ENCODE measurements at places on chromosomes 7 and 10.

DNA sequence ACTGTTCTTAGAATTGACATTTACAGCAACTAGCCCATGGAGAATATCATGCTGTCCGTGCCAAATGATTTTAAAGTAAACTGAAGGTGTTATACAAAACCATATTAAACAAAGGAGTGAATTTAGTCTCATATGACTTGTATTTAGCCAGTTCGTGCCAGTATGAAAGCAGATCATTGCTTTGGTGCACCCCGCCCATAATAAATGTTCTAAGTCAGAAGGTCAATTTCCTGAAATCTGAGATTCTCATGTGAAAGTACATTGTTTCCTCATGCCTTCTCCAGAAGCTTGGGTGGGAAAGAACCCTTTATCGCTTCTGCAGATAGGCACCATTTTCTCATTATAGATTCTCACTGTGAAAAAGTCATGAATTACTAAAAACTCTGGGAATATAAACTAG lies 106.4 kb downstream of the CAMK1D start:
- peaks cover 5% of the 10 kb centered on the region for H3K4me1 ChIP-seq
- no peak for DNase-seq
- H3K27me3 ChIP-seq = no peaks in the 10 kb centered on the region
- H3K27ac ChIP-seq = no peak overlapping the region
- peaks cover 3% of the 10 kb centered on the region for H3K36me3 ChIP-seq
- no peak overlapping the region for H3K4me3 ChIP-seq

DNA sequence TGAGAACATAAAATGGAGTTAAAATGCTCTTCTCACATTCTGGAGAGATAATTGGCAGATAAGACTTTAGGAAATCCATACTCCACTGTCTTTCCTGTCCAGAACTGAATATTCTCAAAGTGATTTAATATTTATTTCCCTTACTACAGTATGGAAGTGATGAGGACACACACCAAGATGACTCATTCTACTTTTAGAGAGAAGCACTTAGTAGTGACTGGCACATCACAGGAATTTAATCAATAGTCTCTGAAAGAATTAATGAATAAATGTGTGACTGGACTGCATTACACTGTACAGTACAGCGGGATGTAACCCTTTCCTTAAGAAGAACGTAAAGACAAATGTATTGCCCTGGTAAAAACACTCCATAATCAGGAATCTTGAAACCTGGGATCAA lies 116.7 kb downstream of the SEMA3E start:
- H3K4me1 ChIP-seq = no peaks in the 10 kb centered on the region
- DNase-seq = no peak
- no peak overlapping the region for H3K4me3 ChIP-seq
- H3K27me3 ChIP-seq = no peaks in the 10 kb centered on the region

DNA sequence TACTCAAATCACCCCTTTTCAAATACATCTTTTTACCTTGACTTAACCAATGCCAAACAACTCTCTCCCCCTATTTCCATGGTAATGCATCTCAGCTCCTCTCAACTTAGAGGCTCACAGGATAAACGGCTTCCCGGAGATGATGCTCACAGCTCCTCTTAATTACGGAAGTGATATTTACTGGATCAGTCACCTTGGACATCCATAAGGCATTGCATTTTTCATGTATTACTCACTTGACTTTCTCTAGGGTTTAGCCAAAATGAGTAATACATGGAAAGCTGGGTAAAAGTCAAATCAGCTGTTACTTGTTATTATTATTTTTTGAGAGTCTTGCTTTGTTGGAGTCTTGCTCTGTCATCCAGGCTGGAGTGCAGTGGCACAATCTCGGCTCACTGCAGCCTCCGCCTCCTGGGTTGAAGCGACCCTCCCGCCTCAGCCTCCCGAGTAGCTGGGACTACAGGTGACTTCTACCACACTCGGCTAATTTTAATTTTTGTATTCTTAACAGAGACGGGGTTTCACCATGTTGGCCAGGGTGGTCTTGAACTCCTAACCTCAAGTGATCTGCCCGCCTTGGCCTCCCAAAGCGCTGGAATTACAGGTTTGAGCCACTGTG lies 73.3 kb upstream of the RHEB start:
- no peaks in the 10 kb centered on the region for H3K27me3 ChIP-seq
- peaks cover 24% of the 10 kb centered on the region for H3K4me1 ChIP-seq
- no peak overlapping the region for H3K4me3 ChIP-seq

GRCh38 chr10:25048450-25048849 lies 32.0 kb downstream of the THNSL1 start:
- no peaks in the 10 kb centered on the region for H3K4me1 ChIP-seq
- no peaks in the 10 kb centered on the region for H3K36me3 ChIP-seq
- no peak overlapping the region for H3K27ac ChIP-seq
- DNase-seq = no peak
- H3K27me3 ChIP-seq = peaks cover 53% of the 10 kb centered on the region
- no peak overlapping the region for H3K4me3 ChIP-seq

DNA sequence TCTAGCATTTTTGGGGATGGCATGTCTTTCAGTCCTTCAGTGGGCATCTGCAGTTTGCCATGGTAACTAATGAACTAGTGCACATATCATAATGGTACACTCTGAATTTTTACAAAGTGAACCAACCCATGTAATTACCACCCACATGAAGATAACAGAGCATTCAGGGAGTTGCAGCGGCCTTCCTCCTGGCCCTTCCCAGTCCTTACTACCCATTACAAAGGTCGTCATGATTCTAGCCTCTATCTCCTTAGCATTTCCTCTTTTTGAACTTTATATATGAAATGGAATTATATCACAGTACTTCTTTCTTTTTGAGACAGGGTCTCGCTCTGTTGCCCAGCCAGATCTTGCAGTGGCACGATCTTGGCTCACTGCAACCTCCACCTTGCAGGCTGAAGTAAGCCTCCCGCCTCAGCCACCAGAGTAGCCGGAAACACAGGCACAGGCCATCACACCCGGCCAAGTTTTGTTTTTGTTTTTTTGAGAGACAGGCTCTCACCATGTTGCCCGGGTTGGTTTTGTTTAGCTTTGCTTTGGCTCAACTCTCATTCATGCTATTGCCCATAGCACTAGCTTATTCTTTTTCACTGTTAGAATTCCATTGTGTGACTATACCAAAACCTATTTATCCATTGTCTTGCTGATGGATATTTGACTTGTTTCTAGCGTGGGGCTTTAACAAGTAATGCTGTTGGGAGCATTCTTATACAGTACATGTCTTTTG lies 79.2 kb downstream of the APBB1IP start:
- H3K4me3 ChIP-seq = no peak overlapping the region
- no peak for DNase-seq
- H3K4me1 ChIP-seq = peaks cover 38% of the 10 kb centered on the region
- H3K36me3 ChIP-seq = peaks cover 52% of the 10 kb centered on the region
- H3K27me3 ChIP-seq = no peaks in the 10 kb centered on the region

DNA sequence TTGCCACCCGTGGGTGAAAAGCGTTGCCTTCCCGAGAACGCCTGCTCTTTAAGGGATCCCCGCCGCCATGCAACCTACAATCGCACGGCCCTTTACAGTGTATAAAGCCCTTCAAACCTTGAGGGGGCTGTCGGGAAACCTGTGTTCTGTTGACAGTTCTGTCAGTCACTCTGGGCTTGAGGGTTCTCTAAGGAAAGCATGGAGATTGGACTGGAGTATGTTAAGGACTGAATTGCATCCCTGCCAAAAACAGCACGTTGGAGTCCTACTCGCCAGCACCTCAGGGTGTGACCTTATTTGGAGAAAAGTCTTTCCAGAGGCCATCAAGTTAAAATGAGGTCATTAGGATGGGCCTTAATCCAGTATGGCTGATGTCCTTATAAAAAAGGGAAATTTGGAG lies 70.6 kb downstream of the PFKFB3 start:
- no peaks in the 10 kb centered on the region for H3K27me3 ChIP-seq
- no peak overlapping the region for H3K4me3 ChIP-seq

DNA sequence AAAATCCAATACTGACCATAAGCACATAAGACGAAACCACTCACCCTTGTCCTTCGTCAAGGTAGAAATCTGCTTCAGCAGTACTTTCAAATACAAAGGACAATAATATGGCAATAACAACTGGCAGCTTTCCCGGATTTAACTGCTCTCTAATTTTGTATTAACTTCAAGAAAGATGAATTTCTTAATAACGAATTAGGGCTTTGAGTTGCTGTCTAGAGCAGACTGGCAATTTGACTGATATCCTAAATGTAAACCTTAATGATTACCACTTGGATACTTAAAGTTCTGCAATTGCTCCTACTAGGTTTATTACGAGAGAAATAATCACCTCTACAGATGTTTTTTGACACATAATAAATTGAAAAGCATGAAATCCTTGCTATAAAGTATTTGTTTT lies 418.7 kb downstream of the MAGI2 start:
- no peak overlapping the region for H3K4me3 ChIP-seq
- H3K27me3 ChIP-seq = no peaks in the 10 kb centered on the region
- H3K27ac ChIP-seq = no peak overlapping the region
- no peak for DNase-seq
- no peaks in the 10 kb centered on the region for H3K36me3 ChIP-seq
- no peaks in the 10 kb centered on the region for H3K4me1 ChIP-seq

- no peak overlapping the region for H3K4me3 ChIP-seq
- no peaks in the 10 kb centered on the region for H3K4me1 ChIP-seq
- peaks cover 38% of the 10 kb centered on the region for H3K36me3 ChIP-seq
- no peak overlapping the region for H3K27ac ChIP-seq
- no peaks in the 10 kb centered on the region for H3K27me3 ChIP-seq
These were observed 36.7 kb upstream of the EFCAB10 start for GRCh38 chr7:105618016-105618296.

- H3K27me3 ChIP-seq = no peaks in the 10 kb centered on the region
- no peak for DNase-seq
- H3K4me1 ChIP-seq = peaks cover 15% of the 10 kb centered on the region
- H3K36me3 ChIP-seq = peaks cover 63% of the 10 kb centered on the region
- H3K27ac ChIP-seq = peak overlapping the region; percentile 80
These were observed 116.6 kb downstream of the ANLN start for GRCh38 chr7:36506130-36506798.

GRCh38 chr7:50471970-50472369 lies 21.8 kb upstream of the FIGNL1 start:
- no peak overlapping the region for H3K27ac ChIP-seq
- no peaks in the 10 kb centered on the region for H3K36me3 ChIP-seq
- H3K27me3 ChIP-seq = peaks cover 20% of the 10 kb centered on the region
- DNase-seq = no peak
- H3K4me3 ChIP-seq = no peak overlapping the region
- peaks cover 12% of the 10 kb centered on the region for H3K4me1 ChIP-seq

- H3K36me3 ChIP-seq = no peaks in the 10 kb centered on the region
- H3K4me3 ChIP-seq = no peak overlapping the region
- peaks cover 13% of the 10 kb centered on the region for H3K27me3 ChIP-seq
- H3K27ac ChIP-seq = no peak overlapping the region
These were observed 219.7 kb upstream of the ADARB2 start for GRCh38 chr10:1957057-1957456.

- no peak for DNase-seq
- H3K36me3 ChIP-seq = no peaks in the 10 kb centered on the region
- no peak overlapping the region for H3K27ac ChIP-seq
- no peak overlapping the region for H3K4me3 ChIP-seq
- no peaks in the 10 kb centered on the region for H3K4me1 ChIP-seq
These were observed 13.1 kb downstream of the GNAI1 start for GRCh38 chr7:80147543-80148391.

DNA sequence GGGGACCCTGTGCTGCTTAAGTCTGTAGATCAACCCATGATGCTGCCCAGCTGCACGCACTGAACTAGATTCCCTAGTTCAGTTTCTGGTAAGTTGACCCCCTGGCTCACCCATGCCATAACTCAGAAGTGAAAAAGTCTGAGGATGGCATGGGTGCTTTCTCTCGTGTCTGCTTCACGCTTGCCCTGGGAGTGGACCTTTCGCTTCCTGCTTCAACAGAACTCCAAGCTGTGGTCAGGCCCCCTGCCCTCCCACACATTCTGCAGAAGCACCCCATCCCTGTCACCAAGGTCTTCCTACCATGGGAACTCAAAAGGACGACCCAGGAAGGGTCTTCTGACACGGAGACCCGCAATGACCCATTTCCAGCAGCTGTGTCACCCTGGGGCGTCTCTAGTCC lies 39.9 kb downstream of the LRRC18 start:
- no peak overlapping the region for H3K4me3 ChIP-seq
- no peaks in the 10 kb centered on the region for H3K4me1 ChIP-seq
- peaks cover 2% of the 10 kb centered on the region for H3K36me3 ChIP-seq
- H3K27me3 ChIP-seq = no peaks in the 10 kb centered on the region
- no peak for DNase-seq

DNA sequence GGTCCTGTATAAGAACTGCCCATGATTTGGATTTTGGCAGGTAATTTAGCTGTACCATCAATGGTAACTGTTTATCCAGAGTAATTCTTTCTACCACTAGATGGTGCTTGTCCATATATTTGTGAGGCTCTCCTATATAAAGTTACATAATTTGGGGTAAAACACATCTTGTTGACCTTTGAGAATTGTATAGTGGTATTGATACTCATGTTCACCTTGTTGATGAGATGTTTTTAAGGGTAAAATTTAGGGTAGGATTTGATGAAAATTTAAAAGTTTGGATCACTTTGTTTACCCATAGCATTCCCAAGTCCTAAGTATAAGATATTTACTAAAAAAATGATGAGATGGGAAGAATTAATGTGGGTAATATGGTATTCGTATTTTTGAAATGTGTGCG lies 31.6 kb downstream of the ST7 start:
- H3K4me1 ChIP-seq = peaks cover 6% of the 10 kb centered on the region
- no peak overlapping the region for H3K27ac ChIP-seq
- H3K27me3 ChIP-seq = no peaks in the 10 kb centered on the region
- H3K36me3 ChIP-seq = no peaks in the 10 kb centered on the region
- no peak overlapping the region for H3K4me3 ChIP-seq

- H3K36me3 ChIP-seq = no peaks in the 10 kb centered on the region
- H3K4me3 ChIP-seq = no peak overlapping the region
- DNase-seq = no peak
- no peak overlapping the region for H3K27ac ChIP-seq
- peaks cover 17% of the 10 kb centered on the region for H3K4me1 ChIP-seq
These were observed 64.9 kb upstream of the ADRB1 start for GRCh38 chr10:113978802-113979201.

DNA sequence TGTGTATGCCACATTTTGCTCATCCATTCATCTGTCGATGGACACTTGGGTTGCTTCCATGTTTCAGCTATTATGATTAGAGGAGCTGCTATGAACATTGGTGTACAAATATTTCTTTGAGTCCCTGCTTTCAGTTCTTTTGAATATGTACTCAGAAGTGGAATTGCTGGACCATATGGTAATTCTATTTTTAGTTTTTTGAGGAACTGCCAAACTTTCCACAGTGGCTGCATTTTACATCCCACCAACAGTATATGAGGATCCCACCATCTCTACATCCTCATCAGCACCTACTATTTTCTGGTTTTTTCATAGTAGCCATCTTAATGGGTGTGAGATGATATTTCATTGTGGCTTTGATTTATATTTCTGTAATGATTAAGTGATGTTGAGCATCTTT lies 44.7 kb upstream of the ZMIZ2 start:
- H3K27me3 ChIP-seq = no peaks in the 10 kb centered on the region
- no peaks in the 10 kb centered on the region for H3K4me1 ChIP-seq
- no peak for DNase-seq
- H3K36me3 ChIP-seq = peaks cover 40% of the 10 kb centered on the region
- no peak overlapping the region for H3K27ac ChIP-seq

Measured in central memory CD8-positive, alpha-beta T cell (primary cell).